ENCODE measurements at places on chromosomes 7 and 10.

- no peak for DNase-seq
These were observed 223.4 kb downstream of the SEC23IP start for GRCh38 chr10:120115959-120116358.

- no peak for DNase-seq
These were observed 62.4 kb upstream of the MKRN1 start for GRCh38 chr7:140541513-140542227.

DNA sequence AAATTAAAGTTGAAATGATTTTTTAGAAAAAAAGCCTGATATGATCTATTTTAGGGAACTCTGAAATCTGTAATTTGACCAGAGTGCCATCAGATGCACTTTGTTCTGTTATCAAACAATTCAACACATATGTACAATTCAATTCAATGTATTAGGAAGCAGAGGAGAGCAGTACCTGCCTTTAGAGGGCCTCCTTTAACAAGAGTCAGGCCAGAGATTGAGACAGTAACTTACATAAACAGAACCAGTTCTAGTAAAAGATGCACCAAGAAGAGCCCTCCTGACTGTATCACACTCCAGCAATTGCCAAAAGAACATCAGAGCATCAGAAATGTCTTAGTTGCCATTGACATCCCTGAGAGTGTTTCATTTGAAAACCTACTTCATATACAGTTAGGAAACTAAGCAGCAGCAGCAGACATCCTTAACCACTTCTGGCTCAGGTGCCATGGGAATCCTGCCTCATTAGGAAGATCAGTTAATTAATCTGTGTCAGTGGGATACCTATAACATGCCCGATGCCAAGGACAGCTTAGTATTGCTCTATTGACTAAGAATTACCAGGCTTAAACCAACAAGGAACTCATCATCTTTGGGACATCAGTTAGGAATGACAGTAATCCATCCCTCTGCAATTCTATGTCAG is 1222.6 kb upstream of the LRRN3 start:
- no peak for DNase-seq

GRCh38 chr10:128186959-128187787 is 61.0 kb upstream of the MKI67 start:
- no peak for DNase-seq

DNA sequence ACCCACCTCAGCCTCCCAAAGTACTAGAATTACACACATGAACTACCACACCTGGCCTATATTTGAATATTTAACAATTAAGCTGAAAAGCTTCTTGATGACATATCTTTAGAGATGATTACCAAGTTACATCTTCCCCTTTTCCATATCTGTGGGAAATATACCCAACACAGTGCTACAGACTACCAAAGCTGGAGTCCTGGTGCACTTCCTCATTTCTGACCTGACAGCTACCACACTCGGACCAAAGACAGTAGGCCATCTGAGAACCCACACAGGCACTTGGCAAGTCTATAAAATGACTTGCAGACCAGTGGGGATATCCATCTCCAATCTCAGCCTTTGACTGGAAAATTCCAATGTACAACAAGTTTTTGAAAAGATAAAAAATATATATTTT is 270.4 kb upstream of the KLF14 start:
- DNase-seq: no peak

- peak; percentile 48 for DNase-seq
These were observed 511 bp upstream of the NRP1 start for GRCh38 chr10:33334805-33335550.

GRCh38 chr10:22959950-22960349 is 32.1 kb downstream of the ARMC3 start:
- no peak for DNase-seq

GRCh38 chr10:97800474-97800873 is 28.7 kb upstream of the SFRP5 start:
- no peak for DNase-seq

GRCh38 chr7:45132708-45133320 is 21.3 kb upstream of the TBRG4 start:
- no peak for DNase-seq

DNA sequence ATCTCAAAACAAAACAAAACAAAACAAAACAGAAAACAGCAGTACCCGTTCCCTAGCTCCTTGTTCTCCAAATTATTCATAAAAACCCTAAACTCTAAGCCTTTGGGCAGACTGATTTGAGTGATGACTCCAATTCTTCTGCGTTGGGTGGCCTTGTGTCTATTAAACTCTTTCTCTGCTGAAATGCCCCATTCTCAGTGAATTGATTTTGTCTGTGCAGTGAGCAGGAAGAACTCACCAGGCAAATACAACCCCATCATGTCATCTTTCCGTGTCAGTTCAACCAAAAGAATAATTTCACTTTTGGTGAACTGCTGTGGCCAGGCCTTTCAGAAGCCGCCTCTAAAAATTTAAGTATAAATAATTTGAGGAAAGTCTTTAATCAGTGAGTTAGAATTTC is 18.5 kb upstream of the TSPAN13 start:
- no peak for DNase-seq

DNA sequence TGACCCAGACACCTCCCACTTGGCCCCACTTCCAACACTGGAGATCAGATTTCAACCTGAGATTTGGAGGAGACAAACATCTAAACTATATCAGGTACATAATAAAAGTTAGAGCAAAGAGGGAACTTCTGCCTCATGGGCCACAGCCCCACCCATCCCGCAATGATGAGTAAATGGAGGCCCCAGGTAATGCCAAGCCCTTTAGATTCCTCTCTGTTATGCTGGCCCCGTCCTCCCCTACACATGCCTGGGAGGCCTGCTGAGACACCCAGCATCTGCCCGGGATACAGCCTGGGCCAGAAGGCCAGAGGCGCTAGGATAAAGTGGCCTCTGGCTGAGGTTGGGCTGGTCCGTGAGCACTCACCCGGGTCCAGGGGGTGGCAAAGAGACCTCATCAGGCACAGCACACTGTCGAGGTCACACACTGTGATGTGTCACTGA is 185.5 kb upstream of the SH2B2 start:
- no peak for DNase-seq

- peak; percentile 50 for DNase-seq
These were observed 732 bp downstream of the FAM53B start for GRCh38 chr10:124743191-124744101.

- DNase-seq: no peak
These were observed 78.5 kb downstream of the LHPP start for GRCh38 chr10:124539935-124540641.

DNA sequence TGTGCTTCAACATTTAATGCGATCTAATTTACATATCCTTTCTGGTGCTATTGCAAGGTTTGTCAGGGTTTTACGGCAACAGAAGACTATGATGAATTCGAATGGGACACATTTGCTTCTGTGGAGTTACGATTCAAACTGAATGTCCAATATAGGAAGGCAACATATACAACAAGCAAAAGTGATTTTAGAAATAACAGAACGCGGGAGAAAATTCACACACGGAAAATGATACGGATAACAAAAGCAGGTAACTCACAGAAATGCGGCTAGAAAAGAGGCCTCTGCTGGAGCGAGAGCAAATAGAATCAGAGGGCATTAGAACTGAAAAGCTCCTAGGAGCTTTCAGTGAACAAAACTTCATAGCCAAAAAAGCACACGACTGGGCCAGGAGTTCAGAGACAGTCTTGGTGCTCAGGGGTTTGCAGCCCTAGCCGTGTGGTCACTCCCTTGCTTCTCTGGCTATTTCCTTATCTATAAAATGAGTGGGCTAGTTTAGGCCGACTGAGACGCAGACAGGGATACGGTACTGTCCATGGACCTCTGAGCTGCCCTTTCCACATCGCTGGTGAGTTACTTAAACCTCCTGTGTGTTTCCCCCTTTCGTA is 557 bp upstream of the TAX1BP1 start:
- DNase-seq: peak; percentile 18

DNA sequence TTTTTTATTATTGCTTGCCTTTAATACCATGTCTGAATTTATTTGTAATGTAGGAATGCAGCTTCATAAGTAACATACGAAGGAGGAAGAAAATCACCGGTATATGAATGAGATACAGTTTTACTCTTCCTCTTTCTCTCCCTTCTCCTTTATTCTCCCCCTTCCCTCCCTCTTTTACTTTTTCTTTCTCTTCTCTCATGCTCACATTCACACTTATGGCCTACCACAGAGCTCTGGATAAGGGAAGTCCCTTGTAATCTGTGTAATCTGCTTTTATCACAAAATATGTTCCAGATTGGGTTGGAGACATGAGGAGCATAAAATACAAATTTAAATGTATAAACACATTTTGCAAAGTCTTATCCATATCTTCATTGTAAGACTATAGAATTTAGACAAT is 59.4 kb downstream of the MDFIC start:
- no peak for DNase-seq

- no peak for DNase-seq
These were observed 17.7 kb upstream of the CXCL12 start for GRCh38 chr10:44402465-44403195.

GRCh38 chr7:79091011-79091410 is 362.5 kb downstream of the MAGI2 start:
- DNase-seq: no peak

- no peak for DNase-seq
These were observed 83.1 kb downstream of the GRK5 start for GRCh38 chr10:119290301-119291048.

GRCh38 chr10:48896756-48897440 is 42.7 kb downstream of the LRRC18 start:
- DNase-seq: no peak

DNA sequence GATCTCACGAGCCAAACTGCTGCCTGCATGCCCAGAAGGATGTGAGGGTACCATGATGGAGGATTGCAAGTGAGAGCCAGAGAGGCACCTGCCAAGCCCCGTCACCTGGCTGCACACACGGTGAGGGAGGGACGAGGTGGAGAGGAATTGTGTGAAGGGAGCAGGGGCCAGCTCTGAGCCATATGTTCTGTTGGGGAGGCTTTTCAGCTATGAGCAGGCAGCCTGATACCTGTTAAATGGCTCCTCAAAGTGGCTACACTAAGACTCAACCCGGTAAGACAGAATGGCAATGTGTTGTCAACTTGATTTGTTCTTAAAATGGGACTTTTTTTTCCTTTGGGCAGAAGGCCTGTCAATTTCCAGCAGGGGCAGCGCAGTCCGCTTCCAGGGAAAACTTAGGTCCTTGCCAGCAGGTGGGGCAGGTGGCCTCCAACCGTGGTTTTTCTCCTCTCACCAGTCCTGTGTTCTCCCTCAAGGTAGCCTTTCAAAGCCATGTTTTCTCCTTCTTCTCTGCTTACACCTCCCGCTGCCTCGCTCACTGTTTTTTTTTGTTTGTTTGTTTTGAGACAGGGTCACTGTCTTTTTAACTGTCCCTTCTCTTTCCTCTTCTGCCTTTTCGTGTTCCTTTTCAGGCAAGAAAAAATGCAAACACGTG is 57.7 kb upstream of the ZNRF2 start:
- no peak for DNase-seq

DNA sequence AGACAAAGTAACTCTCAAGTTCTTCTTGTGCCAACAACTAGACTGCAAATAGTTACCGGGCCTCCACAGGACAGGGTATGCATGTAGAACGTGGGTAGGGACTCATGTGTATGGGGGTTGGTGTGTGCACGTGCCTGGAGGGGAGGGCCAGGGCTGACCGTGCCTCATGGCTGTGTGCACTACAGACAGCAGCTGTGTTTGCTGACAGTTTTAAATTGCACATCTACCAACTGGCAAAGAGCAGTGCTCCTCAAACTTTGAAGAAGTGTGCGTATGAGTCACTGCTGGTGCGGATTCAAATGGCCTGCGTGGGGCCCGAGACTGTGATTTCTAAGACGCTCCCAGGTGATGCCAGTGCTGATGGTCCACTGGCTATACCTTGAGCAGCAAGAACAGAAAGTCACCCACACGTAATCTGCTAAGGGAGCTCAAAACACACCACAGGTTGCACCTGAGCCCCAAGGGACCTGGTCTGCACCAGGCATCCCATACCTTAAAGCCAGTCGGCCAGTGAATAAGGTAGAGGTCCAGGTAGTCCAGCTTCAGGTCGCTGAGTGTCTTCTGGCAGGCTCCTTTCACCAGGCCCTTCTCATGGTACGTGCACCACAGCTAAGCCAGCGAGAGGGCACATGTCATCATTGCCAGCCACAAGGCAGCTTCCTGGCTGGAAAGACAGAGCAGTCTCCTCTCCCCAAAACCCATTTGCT is 8.5 kb downstream of the AKR1B1 start:
- DNase-seq: no peak

GRCh38 chr10:817371-817770 is 114.1 kb downstream of the LARP4B start:
- DNase-seq: no peak

- DNase-seq: no peak
These were observed 1256.8 kb upstream of the SORCS1 start for GRCh38 chr10:108421266-108421665.

DNA sequence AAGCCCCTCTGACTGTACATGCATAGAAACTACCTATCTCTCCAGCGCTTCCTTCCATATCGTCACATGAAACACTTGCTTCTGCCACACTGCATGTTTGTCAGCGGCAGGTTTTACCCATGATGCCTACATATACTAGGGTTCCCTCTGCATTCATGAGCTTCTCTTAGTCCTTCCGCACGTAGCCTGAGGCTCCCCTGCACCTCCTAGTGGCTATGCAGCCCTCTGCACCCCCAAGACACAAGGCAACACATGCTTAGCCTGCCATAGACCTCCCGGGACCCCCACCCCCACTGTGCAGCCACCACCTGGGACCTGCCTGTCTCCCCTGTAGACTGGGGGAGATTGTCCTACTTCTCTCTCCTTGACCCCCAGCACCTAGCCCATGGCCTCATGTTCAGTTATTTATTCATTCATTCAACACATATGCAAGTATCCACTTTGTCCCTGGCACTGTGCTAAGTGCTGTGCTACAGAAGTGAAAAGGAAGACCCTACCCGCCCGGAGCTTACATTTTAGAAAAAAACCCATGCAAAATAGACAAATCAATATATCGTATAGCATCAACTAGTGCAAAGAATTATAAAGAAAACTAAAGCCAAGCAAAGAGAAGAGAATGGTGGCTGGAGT is 23.5 kb downstream of the TMEM273 start:
- peak; percentile 41 for DNase-seq

DNA sequence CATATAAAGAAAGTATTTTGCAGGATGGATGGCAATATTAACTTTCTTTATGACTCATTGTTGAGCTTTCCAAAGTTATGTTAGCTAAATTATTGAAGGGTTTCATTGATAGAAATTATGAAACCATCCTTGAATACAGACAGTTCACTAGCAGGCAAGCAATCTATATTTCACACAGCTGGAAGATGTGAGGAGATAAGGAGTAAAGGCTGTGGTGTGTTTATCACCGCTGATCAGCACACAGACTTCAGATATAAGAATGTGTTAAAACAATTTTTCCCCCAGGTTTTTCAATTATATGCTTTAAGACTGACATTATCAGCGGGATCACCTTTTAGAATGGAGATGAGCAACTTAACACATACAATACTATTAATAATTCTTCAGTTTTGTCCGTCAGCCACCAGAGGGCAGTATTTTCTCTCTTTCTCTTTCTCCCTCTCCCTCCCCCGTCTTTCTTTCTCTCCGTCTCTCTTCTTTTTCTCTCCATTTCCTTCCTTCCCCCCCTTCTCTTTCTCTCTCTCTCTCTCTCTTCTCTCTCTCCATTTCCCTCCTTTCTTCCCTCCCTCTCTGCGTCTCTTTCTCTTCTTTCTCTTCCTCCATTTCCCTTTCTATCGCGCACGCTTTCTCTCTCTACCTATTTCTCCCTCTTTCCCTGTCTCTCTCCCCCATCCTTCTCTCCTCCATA is 62.9 kb upstream of the FAM171A1 start:
- DNase-seq: peak; percentile 46

All from globus pallidus (tissue), 1 donor.